ENCODE measurements at places on chromosomes 13 and 19.

DNA sequence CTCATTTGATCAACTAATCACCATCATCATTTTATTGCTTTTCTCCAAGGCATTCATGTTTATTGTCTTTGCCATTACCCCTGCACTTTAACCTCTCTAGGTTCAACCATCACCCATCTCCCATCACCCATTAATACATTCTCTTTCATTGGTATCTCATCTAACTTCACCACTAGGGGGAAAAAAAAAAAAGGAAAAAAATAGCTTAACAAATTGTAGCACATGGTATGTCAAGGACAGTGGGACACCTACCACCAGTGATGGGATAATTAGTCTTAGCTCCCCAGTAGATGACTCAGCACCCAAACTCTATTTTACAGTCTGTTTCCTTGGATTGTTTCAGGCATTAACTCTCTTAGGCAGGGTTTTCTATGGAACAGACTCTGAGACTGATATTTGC lies 1770.2 kb upstream of the MIR17HG start:
- DNase-seq, result no peak

GRCh38 chr19:51965583-51965982 lies 21.1 kb downstream of the ZNF350 start:
- DNase-seq, result no peak

GRCh38 chr13:105778196-105778595 lies 757.3 kb downstream of the EFNB2 start:
- no peak for DNase-seq

- DNase-seq, result no peak
Measured at GRCh38 chr13:27273658-27274425, 3.2 kb downstream of the RASL11A start.

DNA sequence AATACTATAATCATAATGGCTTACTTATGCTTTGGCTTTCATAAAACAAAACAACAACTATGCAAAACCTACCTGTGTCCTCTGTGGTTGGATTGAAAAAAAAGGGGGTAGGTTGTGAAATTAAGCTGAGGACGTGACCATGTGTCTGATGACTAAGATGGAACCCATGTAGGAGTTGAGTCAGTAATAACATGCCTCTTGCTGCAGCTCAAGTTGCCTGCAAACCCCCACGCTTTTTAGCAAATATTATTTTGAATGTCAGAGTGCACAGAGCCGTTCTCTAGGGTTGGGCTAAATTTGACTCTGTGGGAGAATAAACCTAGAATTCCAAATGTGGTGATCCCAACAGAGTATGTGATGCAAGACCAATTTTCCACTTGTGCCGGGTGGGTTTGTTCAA lies 209.3 kb downstream of the KCNRG start:
- DNase-seq, result no peak

DNA sequence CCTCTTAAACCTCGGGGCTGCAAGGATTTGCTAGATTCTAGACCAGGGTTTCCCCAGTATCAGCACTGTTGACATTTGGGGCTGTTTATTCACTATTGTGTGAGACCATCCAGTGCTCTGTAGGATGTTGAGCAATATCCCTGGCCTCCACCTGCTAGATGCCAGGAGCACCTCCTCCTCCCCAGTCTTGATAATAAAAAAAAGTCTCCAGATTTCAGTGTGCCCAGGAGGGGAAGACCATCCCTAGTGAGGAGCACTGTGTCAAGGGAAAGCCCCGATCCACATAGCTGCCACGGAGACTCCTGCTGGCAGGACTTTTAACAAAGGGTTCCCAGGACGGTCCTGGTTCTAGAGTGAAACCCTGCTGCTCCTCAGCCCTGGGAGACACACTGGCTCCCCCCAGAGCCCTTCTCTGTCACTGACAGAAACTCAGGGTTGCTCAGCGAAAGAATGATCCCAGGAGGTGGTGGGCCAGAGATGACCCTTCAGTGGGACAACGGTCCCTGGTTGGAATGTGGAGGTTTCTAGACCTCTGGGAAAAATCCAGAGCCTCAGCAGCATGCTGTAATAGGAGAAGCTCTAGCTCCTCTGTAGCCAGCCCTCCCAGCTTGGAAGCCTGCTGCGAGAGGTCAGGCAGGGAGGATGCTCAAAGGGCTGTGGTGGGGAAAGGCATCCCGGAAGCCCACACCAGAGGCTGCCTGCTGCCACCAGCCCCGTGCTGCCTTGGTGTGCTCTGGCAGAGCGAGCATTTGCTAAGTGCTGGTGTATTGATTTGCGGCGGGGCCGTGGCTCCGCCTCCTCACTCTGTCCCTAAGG lies 20.3 kb downstream of the LYL1 start:
- DNase-seq, result no peak

DNA sequence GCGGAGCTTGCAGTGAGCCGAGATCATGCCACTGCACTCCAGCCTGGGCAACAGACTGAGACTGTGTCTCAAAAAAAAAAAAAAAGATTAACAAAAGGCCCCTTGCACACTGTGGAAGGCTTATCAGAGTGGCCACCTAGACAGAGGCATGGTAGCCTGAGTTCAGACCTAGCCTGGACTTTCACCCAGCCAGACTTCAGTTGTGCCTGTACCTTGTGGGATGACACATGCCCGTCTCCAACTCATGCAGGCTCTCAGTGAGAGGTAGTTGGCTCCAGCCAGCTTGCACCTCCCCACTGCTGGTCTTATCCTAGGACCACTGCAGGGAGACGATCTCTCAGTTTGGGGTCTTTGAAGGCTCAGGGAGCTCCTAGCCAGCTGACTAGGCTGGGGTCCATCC lies 52.2 kb downstream of the GATAD2A start:
- no peak for DNase-seq

GRCh38 chr19:294946-295686 lies 3.9 kb upstream of the PLPP2 start:
- peak; percentile 71 for DNase-seq

DNA sequence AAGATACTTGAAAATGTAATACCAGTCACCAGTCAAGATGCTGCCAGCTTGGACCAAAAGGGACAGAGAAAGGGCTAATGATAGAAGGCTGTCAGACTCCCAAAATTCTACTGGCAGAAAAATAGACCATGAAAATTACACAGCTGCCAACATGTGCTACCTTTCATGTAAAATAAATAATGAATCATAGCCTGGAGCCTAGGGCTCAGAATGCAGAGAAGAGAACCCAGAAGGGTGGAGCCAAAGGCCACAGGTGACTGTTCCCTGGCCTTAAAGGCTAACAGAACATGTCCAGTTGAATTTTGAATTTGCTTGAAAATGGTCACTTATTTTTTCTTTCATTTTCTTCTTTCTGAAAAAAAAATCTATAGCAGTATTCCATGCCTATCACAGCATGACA lies 1827.0 kb upstream of the MIR17HG start:
- DNase-seq, result no peak
